ENCODE measurements at places on chromosomes 16 and 17.

DNA sequence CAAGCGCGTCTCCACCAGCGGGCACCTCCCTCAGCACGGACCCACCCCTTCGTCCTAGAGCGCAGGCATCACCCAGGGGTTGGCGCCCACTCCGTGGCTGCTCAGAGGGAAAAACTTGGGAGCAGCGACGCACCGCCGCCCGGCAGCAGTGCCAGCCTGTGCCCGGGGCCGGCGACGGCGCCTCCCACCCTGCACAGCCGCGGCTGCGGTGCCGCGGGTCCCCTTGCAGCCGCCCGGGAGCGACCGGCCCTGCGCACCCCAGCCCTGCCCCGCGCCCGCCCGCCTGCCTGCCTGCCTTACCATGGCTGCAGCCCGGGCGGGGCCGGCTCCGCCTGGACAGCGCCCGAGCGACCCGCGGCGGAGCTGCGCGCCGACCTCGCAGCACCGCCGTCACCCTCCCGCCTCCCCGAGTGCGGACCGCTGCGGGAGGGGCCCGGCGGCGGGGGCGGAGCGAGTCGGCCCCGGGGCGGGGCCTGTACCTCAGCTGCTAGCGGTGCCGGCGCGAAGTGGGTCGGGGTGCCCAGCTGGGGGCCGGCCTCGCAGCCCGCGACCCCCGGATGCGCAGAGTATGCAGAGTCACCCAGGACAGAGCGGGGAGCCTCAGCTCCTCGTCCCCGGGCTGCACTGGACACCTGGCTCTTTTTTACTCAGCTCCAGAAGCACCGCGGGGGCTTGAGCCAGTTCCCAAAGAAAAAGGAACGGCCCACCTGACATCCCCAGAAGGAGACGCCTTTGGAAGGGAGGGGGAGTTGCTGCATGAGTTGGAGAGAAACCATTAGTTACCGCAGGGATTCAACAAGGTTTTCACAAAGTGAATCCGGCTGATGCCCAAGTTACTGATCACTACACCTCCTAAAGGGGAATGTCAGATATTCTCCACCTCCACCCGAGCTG lies 17.5 kb upstream of the MTMR4 start:
- peak; percentile 44 for DNase-seq

- peak; percentile 38 for DNase-seq
Observed at GRCh38 chr17:19338031-19338990, 24.2 kb downstream of the B9D1 start.

GRCh38 chr17:64572682-64573154 lies 65.9 kb downstream of the CEP95 start:
- peak; percentile 76 for DNase-seq

DNA sequence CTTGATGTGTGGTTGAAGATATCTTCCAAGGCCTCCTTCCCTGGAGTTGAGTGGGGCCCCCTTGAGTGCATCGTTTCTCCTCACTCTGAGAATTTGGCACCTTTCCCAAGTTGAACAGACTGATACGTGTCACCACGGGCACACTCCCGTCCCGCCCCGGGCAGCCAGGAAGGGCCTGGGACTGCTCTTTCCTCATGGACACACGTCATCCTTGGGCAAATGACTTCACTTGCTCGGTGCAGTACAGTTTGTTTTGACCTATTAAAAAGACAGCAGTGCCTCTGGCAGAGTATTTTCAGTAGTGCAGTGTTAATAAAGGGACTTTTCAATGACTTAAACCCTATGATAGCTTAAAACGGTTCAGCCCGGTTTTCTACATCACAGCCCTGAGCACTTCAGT lies 59.9 kb downstream of the SEC14L1 start:
- DNase-seq, result no peak

DNA sequence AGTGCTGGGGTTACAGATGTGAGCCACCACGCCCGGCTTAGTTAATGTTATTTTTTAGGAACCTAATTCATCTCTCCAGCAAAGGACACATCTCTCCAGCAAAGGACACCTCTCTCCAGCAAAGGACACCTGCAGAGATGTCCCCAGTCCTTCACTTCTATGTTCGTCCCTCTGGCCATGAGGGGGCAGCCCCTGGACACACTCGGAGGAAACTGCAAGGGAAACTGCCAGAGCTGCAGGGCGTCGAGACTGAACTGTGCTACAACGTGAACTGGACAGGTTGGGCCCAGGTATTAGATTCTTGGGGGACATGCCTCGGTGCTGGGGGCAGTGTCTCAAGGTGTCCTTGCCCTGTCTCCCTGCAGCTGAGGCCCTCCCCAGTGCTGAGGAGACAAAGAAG lies 4.7 kb downstream of the PFAS start:
- DNase-seq, result no peak

DNA sequence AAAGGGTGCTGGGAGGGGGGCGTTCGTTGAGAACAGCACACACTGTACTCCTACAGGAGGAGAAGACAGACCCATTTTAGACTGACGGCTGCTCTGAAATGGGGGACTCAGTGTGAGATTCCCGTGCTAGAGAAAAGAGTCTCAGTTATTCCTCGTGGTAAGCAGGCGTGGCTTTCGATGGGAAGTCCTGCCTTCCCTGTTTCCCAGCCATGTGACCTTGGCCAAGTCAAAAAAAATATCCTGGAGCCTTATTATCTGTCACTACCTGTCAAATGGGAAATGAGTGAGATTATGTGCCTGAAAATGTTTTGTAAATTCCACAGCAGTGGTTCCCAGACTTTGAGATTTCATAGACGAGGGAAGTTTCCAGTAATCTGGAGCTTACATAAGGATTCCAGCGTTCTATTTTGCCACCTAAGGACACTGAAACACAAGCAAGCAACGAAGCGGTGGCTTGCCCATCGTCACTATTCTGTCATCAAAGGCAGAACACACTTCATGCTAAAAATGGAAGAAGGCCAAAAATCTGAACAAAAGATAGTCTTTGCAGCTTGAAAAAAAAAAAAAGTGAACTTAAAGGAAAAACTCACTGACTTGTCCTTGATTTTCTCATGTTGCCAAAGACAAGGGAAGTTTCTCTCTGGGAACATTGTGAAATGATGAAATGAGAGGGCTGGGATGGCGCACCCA lies 253.4 kb upstream of the RPL38 start:
- DNase-seq, result no peak

GRCh38 chr16:68229431-68230175 lies 6.3 kb downstream of the ESRP2 start:
- DNase-seq, result peak; percentile 67

DNA sequence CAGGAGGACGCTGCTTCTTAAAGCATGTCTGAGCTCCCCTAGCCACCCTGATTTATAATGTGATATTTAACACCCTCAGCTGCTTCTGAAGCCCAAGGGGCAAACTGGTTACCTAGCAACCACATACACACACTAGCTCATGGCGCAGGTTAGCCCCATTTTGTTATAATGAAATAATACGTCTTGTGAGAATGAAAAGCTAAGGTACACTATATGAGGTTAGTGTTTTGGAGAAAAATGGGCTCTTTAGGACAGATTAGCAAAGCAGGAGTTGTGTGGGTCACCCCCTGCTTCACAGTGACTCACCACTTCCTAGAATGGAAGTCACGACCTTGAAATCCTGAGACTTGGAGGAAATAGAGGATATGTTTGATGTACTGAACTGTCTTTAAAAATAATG lies 404.8 kb upstream of the HSBP1 start:
- no peak for DNase-seq

DNA sequence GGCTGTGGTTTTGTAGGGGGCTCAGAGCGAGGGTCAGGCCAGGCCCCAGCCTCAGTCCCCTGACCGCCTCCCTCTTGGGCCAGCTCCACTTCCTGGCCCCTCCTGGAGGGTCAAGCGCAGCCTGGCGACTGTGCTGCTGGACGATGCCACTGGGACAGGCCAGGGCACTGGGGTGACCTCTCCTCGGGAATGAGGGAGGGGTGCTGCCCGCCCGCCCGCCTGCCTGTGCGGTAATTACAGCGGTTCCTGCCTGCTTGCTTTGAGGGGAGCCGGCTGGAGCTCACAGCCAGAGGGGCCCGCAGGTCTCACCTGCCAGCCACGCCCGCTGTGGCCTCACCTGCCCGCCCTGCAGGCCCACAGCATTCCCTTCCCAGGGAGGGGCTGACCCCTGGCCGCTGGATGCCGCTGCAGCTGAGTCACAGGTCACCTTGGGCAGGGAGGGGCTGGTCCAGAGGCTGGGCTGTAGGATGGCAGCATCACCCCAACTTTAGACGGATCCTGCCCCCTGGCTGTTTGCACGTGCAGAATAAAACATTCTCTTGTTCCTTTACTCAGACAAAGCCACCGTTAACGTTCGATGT lies 76.7 kb upstream of the CBX4 start:
- peak; percentile 22 for DNase-seq

DNA sequence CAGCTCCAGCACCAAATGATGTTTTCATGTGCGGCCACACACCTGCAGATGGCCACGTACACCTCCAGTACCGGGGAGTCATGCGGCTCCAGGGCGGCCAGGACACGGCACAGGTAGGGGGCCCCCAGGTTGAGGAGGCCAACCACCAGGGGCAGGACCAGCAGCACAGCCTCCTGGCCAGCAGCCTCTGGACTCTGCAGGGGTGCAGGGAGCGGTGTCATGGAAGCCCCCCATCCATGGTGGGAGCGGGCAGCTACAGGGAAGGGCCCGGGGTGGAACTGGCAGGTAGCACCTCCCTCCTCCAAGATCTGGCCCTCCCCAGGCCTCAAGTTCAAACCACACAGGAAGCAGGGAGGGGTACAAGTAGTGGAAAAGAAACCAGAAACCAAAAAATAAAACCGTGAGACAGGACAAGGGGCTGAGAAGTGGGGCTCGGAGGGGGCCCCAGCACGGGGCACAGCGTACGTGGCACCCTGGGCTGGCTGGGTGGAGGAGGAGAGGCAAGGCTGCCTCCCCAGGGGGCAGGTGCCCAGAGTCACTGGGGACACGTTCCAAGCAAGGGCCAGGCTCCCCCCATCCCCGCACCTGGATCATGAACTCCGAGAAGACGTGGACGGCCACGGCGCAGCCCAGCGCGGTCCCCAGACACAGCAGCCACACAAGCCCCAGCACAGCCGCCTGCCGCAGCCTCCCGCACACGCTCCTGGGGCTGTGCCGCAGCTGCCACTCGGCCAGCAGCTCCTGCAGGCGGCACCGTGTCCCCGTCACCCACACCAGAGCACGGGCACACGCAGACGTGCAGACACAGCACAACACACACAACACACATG lies 7.4 kb downstream of the TMC6 start:
- no peak for DNase-seq
